ENCODE measurements at places on chromosomes 7 and 10.

GRCh38 chr10:4868357-4868657 is 42.3 kb downstream of the AKR1E2 start:
- no peak for DNase-seq

DNA sequence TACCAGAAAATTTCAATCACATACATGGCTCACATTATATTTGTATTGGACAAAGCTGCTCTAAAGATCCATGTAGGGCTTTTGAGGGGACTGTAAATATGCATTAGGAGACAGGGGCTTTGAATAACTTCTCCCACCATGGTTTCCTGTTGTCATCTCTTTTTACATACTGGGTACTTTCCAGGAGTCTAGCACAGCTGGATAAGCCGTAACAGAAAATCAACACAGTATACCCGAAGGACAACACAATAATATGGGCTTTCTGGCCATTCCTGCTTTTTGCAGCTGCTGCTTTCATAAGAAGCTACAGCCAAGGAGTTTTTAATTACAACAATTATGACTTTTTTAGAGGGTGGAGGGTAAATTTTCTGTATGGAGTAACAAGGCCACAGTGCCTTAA is 63.4 kb upstream of the SRPK2 start:
- DNase-seq: no peak

DNA sequence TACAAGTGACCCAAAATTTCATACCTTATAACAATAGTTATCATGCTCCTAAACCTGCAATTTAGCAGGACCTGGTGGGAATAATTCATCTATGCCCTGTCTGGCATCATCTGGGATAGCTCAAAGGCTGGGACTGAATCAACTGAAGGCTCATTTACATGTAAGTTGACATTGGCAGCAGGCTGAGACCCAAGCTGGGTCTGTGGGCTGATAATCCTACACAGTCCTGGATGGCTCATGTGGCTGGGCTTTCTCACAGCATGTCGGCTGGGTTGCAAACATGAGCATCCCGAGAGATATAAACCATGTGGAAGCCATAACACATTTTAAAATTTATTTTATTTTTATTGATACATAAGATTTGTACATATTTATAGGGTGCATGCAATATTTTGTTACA is 19.5 kb upstream of the ABCB5 start:
- DNase-seq: no peak

DNA sequence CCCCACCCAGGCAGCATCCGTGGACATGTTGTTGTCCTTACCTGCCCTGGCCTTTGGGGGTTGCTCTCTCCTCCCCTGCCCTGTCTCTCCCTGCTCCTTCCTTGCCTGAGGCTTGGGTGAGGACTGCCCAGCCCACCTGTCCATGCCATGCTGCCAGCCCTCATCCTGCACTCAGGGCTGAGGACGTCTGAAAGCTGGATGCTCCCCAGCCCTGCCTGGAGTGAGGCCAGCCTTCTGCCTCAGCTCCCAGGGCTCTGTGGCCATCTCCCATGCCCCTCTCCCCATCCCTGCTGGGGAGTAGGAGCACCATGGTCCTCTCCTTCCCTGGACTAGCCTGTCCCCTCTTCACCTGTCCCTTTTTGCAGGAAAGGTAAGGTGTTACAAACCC is 68.4 kb downstream of the RAMP3 start:
- DNase-seq: no peak

GRCh38 chr10:3776796-3777571 is 8.0 kb downstream of the KLF6 start:
- DNase-seq: peak; percentile 8
